ENCODE measurements at places on chromosomes 3 and 15.

DNA sequence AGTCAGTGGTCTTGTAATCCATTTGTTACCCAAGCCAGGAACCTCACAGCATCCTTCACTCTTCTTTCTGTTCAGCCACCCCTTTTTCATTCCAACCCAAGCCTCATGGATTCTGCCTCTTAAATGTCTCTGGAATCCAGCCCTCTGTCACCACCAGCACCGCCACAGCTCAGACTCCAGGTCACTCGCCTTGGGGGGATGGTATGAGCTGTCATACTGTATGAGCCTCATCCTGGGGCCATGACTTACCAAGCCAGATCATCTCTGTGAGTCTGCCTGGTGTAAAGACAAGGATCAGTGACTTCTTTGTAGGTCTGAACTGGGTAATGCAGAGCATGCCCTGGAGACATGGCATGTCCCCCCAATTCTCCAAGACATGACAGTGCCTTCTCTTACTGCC is 79.6 kb downstream of the PGPEP1L start:
- DNase-seq: no peak

GRCh38 chr3:63328365-63328764 is 50.3 kb downstream of the SYNPR start:
- no peak for DNase-seq

DNA sequence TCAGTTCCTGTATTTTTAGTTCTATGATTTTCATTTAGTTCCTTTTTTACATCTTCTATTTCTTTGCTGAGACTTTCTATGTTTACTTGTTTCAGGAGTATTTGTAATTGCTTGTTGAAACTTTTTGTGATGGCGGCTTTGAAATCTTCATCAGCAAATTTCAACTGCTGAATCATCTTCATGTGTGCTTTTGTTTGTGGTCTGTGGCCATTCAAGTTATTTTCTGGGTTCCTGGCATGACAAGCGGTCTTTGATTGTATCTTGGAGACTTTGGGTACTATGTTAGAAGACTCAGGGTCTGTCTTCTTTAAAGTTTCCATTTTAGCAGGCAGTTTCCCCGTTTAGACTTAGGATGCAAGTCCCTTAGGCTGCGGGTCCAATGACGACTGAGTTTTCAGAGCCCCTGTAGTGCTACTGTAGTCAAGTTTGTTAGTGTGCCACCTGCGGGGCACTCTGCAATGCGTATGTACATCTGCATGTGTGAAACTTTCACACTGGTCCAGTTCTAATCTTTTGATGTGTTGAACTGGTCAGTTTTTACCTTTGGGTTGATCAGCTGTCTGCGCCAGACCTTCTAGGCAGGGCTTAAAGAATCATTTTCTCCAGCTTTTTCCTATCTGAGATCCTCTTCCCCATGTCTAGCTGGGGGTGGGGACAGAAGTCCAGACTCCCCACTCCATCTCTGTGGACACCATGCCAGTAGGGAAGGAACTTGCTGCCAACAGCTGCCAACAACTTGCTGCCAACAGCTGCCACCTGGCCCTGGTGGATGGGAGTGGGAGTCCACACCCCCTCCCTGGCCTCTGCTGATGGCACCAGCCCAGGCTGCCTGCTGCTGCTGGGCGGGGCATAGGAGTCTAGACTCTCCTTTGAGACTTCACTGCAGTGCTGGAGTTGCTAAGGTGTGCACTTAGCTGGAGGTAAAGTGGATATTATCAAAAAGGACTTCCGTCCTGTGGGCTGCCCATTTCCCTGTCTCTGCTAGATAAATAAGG is 190.9 kb downstream of the TJP1 start:
- DNase-seq: no peak

DNA sequence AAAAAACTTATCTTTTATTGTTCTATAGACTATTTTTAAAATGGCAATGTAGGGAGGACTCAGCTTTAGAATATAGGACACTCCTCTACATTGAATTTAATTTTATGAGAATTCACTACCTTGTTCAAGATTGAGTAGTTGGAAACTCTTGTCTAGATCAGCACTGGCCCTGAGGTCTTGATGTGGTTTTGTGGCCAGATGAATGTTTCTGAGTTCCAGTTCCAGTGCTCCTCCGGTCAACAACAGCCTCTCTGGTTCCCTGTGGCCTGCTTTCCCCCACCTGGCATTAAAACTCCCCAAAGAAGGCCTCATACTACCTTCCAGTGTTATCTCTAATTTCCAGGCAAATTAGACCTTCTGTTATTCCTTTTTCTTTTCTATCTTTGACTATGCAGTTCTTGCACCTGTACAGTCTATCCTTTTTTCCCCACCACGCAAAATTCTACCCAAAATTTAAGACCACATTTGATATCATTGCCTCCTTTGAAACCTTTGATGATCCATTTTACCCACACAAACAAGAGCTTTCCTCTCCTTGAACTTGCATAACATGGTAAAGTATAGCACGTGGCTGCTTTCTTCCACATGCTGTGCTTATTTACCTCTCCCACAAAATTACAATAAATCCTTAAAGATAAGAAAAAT is 9.6 kb upstream of the ANP32A start:
- no peak for DNase-seq

DNA sequence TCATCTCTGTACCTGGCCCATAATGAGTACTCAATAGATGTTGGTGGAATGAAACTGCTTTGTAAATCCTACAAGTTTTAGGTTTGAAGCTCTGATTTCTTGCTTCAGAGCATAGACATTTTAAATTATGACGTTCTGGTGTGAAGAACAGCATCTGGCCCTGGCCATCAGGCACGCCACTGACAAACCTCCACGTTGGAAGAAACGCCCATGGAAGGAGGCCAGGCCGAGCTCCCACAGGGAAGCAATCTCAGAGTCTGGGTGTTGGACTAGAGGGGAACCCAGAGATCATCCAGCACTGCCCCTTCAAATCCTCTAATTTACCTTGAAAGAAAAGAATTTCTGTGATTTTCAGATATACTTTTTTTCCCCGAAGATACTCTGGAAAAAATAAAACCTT is 328.1 kb upstream of the RGMA start:
- no peak for DNase-seq

DNA sequence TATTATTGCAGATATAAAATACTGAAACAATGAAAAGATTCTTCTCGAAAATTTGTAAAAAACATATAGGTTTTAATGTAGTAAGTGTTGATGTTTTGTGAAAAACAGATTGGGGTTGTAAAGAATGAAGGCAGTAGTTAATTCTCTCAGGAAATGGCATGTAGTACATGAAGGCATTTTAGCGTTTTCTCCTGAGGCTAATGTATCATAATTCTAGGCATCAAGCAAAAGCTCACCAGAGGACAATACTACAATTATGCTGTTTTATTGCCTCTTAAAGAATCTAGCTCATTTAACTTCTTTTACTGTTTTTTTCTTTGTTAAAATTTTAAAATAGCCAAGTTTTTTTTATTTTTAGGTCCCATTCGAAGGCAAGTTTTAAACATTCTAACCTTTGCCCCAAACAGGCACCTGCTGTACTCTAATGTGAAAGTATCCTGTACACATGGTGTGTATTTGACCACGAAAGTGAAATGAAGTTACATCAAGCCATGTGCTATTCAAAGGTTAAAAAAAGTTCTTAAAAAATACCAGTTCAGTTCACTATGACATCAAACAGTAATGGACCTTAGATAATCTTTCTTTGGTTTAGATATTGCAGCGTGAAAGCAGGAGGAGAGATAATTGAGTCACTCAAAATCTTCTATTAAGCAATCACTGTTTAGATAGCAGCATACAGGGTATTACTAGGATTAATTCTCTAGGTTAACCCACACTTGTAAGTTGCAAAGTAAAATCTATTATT is 163.6 kb downstream of the ECT2 start:
- DNase-seq: no peak

DNA sequence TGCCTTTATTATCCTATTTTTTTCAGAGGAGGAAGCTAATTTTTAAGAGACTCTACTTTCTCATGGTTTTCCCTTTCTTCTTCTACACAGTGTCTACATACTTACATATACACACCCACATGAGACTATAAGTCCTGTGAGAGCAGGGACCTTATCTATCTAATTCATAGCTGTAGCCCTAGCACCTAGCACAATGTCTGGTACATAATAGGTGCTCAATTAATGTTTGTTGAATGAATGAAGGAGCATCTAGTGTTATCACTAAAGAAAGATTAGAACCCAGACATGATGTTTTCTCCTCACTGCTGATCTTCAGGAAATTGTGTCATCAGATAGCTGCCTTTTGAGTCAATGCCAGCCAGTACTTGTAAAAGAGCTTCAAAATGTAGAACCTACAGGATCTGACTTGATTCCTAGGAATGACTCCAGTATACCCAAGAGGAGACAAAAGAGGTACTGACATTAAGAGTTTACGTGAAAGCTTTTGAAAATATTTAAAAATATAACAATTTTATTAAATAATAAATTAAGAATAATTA is 2.5 kb downstream of the SCG5 start:
- DNase-seq: no peak

GRCh38 chr15:52005748-52006701 is 13.0 kb upstream of the MAPK6 start:
- no peak for DNase-seq

GRCh38 chr3:141835557-141836229 is 40.8 kb upstream of the ATP1B3 start:
- DNase-seq: no peak

Data from GOT3 (cell line).